ENCODE measurements at places on chromosomes 6 and 20.

- DNase-seq: no peak
Observed at GRCh38 chr6:118724211-118724610, 72.8 kb upstream of the CEP85L start.

DNA sequence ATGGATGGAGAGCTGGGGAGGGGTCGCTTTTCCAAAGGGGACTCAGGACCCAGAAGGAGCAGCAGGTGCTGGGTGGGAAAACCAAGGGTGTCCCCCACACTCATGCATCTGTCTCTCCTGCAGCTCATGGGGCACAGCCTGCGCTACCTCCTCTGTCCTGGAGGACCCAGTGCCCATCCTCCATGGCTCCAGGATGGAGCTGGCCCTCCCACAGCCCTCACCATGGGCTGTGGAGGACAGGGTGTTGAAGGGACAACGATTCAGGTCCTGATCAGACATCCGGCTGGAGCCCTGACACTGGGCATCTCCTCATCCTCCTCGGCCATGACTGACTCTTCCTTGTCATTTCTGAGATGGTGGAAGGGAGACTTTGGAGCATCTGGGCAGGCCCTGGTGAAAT, 97.9 kb upstream of the SULF2 start:
- no peak for DNase-seq

GRCh38 chr6:36916126-36916525, 30.4 kb downstream of the C6orf89 start:
- DNase-seq: no peak

- DNase-seq: peak; percentile 38
Observed at GRCh38 chr6:4575714-4576113, 200.5 kb upstream of the CDYL start.

DNA sequence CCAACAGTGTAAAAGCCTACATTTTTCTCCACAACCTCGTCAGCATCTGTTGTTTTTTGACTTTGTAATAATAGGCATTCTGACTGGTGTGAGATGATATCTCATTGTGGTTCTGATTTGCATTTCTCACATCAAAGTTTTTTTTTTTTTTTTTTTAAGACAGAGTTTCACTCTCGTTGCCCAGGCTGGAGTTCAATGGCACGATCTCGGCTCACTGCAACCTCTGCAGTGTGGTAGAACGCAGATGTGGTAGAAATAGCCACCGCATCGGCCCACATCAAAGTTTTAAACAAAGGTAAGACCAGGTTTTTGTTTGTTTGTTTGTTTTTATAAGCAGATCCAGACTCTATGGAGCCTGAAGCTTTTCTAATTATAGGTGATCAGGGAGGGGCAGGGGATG, 12.7 kb upstream of the PPP1R3G start:
- DNase-seq: no peak

GRCh38 chr6:116386581-116387299, 16.0 kb downstream of the DSE start:
- peak; percentile 51 for DNase-seq

DNA sequence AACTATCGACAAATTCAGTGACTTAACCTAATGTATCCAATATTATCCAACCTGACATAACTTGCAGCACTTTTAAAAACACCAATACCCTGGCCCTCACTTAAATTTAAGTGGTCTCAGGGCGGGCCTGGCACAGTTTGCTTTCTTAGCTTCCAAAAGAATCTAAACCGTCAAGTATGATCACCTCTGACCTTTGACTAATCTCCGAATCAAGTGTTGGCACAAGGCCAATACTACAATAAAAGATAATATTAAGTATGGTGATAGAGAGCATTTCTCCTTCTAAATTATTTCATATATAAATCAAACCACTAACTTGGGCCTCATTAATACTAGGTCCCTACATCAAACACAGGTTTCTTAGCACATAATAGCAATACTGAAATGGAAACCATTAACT, 153.0 kb downstream of the PTPRK start:
- no peak for DNase-seq

- no peak for DNase-seq
Observed at GRCh38 chr20:19543101-19543500, 215.0 kb upstream of the RIN2 start.

- DNase-seq: no peak
Observed at GRCh38 chr6:129792049-129792448, 69.1 kb downstream of the TMEM244 start.

DNA sequence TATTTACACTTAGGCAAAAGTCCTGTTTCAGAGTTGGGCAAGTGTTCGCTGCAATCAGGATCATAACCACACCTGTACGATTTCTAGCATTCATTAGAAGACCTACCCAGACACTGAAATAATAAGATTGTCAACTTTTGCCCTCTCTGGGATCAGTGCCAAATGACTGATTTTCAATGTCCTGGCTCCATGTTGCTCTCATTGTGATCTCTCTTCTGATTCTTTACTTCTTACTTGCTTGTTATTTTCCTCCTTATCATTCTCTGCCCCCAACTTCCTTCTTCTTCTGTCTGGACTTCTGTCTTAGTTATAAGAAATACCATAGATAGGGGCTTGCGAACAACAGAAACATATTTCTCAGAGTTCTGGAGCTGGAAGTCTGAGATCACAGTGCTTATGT, 94.4 kb upstream of the BMP2 start:
- no peak for DNase-seq

- DNase-seq: peak; percentile 25
Observed at GRCh38 chr6:169498916-169499513, 202.8 kb downstream of the WDR27 start.

GRCh38 chr6:95091823-95092436, 485.4 kb upstream of the MANEA start:
- DNase-seq: peak; percentile 57

- no peak for DNase-seq
Observed at GRCh38 chr6:113287396-113287795, 569.7 kb upstream of the MARCKS start.

- no peak for DNase-seq
Observed at GRCh38 chr6:147531321-147531720, 22.8 kb downstream of the SAMD5 start.

GRCh38 chr6:40075056-40075590, 140.9 kb upstream of the MOCS1 start:
- DNase-seq: no peak

GRCh38 chr6:158703837-158704822, 54.3 kb downstream of the SYTL3 start:
- DNase-seq: peak; percentile 63

DNA sequence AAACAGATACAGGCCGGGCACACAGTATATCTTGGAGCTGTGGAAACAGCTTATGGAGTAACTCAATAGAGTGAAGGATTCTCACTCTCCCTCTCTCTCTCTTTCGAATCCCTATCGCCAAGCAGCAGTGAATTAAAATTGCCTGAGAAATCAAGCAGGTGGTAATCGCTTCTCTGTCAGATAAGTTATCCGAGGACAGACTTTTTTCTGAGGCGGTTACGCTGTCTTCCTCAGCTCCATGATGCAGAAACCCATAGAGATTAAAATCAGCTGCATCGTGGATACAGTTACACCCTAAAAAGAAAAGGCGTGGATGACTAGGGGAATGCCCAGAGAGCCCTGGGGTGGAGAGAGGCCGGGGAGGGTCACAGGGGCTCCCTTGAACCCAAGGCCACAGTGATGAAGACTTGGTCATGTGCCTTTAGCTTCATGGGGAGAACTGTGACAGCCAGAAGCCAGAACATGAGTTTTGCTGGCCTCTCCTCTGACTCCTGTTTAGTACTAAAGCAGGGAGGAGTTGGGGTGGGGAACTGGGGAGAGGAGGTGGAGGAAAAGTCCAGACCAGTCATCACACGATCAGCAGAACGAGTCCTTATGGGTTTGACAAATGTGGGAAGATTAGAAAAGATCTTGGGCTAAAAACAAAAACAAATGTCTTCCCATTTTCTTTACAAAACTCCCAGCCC, 138.8 kb upstream of the JARID2 start:
- no peak for DNase-seq

GRCh38 chr6:33453393-33454008, 875 bp upstream of the ZBTB9 start:
- DNase-seq: no peak

DNA sequence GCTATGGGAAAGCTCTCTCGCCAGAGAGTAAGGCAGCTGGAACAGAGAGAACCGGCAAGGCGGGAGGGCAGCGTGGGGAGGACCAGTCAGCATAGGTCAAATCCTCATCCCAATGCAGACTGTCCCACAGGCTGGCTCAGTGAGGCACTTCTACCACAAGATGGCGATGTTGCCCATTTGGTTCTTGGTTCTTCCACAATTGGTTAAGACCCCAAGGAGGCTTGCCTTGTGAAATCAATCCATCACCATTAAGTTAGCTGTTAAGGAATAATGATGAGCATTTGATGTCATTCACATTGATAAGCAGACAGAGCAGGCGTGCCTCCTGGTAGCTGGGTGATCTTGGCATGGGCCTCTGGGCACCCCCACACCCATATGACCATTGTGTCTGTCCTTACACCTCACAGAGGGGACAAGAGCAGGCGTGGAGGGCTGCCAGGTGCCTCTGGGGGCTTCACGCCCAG, 2.4 kb downstream of the CSTL1 start:
- DNase-seq: peak; percentile 78

- DNase-seq: peak; percentile 72
Observed at GRCh38 chr6:138572167-138572875, 73.0 kb upstream of the NHSL1 start.
